Upper lobe of left lung (tissue), 6 donors: ENCODE measurements at places on chromosomes 1 and 21. TPM values are rescaled to one million over a fixed set of nuclear protein-coding genes. Genes with fewer than 3 reads are reported as not detected.

Gene LAD1
- total RNA-seq = 44.2 TPM

DNA sequence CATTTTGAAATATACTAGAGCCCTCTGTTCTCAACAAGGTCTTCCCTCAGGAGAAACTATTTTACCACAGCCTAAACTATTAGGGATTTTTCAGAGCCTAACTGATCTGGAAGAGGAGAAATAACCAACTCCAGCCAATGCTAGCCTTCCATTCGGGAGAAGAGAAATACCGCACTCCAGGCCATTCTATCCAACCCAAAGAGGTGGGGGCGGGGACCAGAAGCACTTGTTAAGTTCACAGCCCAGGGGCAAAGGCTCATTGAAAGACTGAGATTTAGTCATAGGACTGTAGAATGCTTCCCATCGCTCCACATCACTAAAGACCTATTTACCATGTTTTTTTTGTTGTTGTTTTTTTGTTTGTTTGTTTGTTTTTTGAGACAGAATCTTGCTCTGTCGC is 35.4 kb upstream of the SLFNL1 start:
- H3K4me3 ChIP-seq = no peak overlapping the region
- DNase-seq = no peak
- no peaks in the 10 kb centered on the region for H3K27me3 ChIP-seq
- H3K36me3 ChIP-seq = peaks cover 45% of the 10 kb centered on the region

Gene LCE1B
- not detected for total RNA-seq

Gene RAB25
- 123 TPM for total RNA-seq

GRCh38 chr1:244768186-244768585 is 67.3 kb upstream of the COX20 start:
- H3K27ac ChIP-seq = no peak overlapping the region
- H3K27me3 ChIP-seq = no peaks in the 10 kb centered on the region
- no peaks in the 10 kb centered on the region for H3K36me3 ChIP-seq
- no peak overlapping the region for H3K4me3 ChIP-seq
- H3K4me1 ChIP-seq = no peaks in the 10 kb centered on the region

DNA sequence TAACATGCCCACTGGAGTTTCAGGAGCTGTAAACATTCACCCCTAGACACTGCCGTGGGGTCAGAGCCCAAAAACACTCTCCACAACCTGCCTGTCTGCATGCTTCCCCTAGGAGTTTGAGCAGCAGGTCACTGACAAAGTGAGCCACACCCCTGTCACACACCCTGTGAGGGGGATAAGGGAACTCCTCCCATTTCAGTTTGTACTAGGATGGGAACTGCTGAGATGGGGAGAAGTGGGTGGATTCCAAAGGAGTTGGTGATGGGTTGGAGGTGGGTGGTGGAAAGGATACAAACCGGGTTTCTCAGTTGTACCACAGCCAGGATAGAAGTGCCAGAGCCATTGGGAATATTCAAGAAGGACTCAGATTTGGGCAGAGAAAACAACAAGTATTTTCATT is 140.2 kb downstream of the MIS18A start:
- no peaks in the 10 kb centered on the region for H3K27me3 ChIP-seq
- no peak for DNase-seq

GRCh38 chr21:34289856-34290255 is 74.0 kb upstream of the KCNE2 start:
- H3K27ac ChIP-seq = no peak overlapping the region
- H3K4me3 ChIP-seq = no peak overlapping the region
- DNase-seq = no peak
- no peaks in the 10 kb centered on the region for H3K4me1 ChIP-seq
- no peaks in the 10 kb centered on the region for H3K27me3 ChIP-seq
- H3K36me3 ChIP-seq = no peaks in the 10 kb centered on the region

DNA sequence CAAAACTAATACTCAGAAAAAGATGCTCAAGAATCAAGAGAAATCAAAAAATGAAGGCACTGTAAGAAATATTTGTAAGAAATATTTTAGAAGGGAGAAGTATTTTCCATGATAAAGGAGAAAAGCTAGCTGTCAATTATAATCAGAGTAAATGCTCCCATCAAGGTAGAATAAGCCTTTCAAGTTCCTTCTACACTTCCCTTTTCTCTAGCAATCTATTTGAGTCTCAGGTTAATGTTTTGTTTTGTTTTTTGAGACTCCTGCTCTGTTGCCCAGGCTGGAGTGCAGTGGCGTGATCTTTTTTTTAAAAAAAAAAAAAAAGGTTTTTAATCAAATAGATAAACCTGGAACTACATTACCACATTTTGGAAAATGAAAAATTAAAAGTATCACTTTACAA is 33.3 kb downstream of the PUM1 start:
- H3K4me3 ChIP-seq = no peak overlapping the region
- H3K4me1 ChIP-seq = peaks cover 31% of the 10 kb centered on the region
- no peak for DNase-seq
- H3K36me3 ChIP-seq = no peaks in the 10 kb centered on the region

Gene UTS2
- total RNA-seq = not detected

GRCh38 chr1:39326836-39327235 is 122.3 kb downstream of the MACF1 start:
- H3K27ac ChIP-seq = no peak overlapping the region
- no peaks in the 10 kb centered on the region for H3K4me1 ChIP-seq
- DNase-seq = no peak

DNA sequence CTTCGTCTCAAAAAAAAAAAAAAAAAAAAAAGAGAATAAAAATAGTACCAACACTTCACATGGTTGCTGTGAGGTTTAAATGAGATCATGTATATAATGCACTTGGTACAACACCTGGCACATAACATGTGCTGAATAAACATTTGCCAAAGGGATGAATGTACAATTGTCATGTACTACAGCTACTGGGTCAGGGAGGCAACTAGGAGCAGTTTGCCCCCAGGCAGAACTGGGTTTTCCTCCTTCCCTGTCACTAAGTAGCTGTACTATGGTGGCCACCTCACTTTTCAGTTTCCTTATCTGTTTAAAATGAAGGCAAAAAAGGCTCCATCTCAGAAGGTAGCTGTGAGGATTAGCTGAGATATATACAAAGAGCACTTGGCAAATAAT is 11.5 kb downstream of the AK2 start:
- peaks cover 3% of the 10 kb centered on the region for H3K4me1 ChIP-seq
- H3K27me3 ChIP-seq = no peaks in the 10 kb centered on the region
- no peak overlapping the region for H3K27ac ChIP-seq
- H3K36me3 ChIP-seq = peaks cover 30% of the 10 kb centered on the region
- DNase-seq = no peak
- H3K4me3 ChIP-seq = no peak overlapping the region

Gene RNU1-4
- total RNA-seq = 14,413 TPM

DNA sequence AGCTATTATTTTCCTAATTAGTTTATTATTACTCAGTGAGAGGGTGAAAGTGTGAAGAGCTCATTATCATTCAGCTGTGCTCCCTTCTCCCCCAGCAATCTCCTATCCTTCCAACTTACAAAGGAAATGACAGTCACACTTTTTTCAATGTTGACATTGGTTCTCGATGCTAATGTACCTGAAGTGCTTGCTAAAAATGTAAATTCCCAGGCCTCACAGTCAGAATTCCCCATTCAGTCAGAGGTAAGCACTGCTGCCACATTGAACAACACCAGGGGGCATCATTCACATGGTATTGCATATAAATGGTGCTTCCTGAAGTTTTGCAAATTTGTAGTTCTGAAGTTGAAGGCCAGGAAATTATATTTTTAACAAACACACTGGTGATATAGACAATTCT is 132.7 kb upstream of the FOXD3 start:
- no peaks in the 10 kb centered on the region for H3K27me3 ChIP-seq
- no peak overlapping the region for H3K27ac ChIP-seq
- no peaks in the 10 kb centered on the region for H3K4me1 ChIP-seq

Gene ZNF436
- total RNA-seq = 8.0 TPM

- H3K4me1 ChIP-seq = no peaks in the 10 kb centered on the region
- H3K27me3 ChIP-seq = no peaks in the 10 kb centered on the region
These were observed 44.2 kb upstream of the ARHGAP29 start for GRCh38 chr1:94281361-94282142.

Gene OR2T29
- total RNA-seq = not detected

DNA sequence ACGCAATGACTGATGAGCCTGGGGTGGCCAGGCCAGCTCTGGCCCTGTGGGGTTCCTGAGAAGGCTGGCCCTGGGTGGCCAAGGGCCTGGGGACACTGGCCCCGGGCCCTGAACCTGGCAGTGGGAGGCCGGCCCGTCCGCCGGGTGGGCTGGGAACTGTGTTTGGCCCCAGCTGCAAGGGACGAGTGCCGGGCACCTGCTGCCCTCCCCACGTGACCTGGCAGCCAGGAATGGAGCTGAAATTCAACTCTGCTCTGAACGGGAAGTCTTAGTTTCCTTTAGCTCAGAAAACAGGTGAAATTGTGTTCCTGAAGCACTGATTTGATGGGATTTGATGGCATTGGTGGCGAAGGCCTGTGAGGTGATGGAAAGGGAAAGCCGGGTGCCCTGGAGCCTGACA is 8.2 kb upstream of the TTLL10 start:
- H3K36me3 ChIP-seq = peaks cover 3% of the 10 kb centered on the region
- H3K4me3 ChIP-seq = peak overlapping the region; percentile 58
- H3K4me1 ChIP-seq = peaks cover 14% of the 10 kb centered on the region

DNA sequence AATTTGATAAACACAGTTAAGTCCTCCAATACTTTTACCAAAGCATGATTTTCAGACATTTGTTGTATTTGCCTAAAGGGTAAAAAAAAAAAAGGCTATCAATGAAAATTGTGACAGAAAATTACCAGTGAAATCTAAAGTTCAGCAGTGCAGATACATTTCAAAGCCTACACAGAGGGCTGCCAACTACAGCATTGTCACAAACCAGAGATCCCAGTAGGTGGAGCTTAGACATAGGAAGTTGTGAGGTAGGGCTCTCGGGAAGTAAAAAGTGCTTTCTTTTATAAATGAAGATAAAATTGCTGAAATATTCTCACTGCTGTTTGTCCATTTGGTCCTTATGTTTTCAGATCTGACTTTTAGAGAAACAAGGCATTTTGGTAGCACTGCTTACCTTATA is 123.0 kb downstream of the DYRK1A start:
- no peak overlapping the region for H3K27ac ChIP-seq
- peaks cover 8% of the 10 kb centered on the region for H3K36me3 ChIP-seq
- no peaks in the 10 kb centered on the region for H3K27me3 ChIP-seq
- no peak overlapping the region for H3K4me3 ChIP-seq
- DNase-seq = no peak
- no peaks in the 10 kb centered on the region for H3K4me1 ChIP-seq

Gene FOXJ3
- total RNA-seq = 81.4 TPM

DNA sequence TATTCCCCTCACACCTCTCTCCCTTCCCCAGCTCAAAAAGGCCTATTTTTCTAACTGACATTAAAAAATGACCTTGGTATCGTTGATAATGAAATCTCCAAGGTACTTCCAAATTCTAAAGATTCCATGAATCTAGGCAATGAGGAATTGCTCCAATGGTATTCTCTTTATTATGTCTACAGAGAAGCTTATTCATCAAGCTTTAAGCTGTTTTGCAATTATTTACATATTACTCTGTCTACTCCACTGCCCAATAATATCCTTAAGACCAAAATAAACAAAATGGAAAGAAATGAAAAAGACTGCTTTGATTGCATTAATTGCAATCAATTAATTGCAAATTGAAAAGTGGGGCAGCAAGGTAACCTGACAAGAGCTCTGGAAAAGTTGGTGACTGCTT is 7.9 kb downstream of the PLPP3 start:
- no peaks in the 10 kb centered on the region for H3K36me3 ChIP-seq
- H3K27ac ChIP-seq = peak overlapping the region; percentile 44
- peaks cover 21% of the 10 kb centered on the region for H3K4me1 ChIP-seq
- no peak for DNase-seq
- no peaks in the 10 kb centered on the region for H3K27me3 ChIP-seq
- no peak overlapping the region for H3K4me3 ChIP-seq

GRCh38 chr21:15964236-15964855 is 234.6 kb downstream of the USP25 start:
- no peak overlapping the region for H3K27ac ChIP-seq
- H3K4me1 ChIP-seq = no peaks in the 10 kb centered on the region
- H3K36me3 ChIP-seq = no peaks in the 10 kb centered on the region

DNA sequence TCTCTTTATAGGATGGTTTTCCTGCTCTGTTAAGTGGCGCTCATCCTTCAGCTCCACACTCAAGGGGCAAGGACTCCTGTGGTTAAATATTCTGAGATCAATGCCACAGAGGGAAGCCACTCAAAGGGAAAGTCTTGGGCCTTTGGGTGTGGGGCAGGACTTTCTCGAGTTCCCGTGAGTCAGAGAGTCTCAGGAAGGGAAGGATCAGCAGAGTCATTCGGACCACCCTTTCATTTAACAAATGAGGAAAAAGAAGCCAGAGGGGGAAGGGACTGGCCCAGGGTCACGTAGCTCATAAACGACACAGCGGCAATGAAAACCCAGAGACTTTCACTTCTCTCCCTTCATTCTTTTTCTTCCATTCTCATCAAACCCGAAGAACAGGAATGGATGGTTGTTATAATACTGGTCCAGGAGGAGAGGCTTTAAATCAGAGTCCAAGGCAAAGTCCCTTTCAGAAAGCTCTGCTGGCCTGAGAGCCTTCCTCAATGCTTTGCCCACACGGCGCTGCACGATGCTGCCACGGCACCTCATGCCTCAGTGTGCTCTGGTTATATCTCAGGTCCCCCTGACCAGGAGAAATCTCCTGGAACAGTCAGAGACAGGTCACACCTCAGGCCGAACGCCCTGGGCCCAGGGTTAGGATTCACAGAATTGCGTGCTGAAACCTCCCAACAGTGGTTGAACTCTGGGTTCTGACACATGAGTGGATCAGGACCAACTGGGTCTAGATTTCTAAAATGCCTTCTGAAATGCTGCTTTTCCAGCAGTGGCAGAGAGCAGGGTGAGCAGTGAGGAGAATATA is 65.3 kb downstream of the TENT5C start:
- H3K36me3 ChIP-seq = no peaks in the 10 kb centered on the region
- no peak for DNase-seq
- H3K4me1 ChIP-seq = peaks cover 5% of the 10 kb centered on the region
- H3K27me3 ChIP-seq = no peaks in the 10 kb centered on the region
- H3K27ac ChIP-seq = no peak overlapping the region
